ENCODE measurements at places on chromosomes 5 and 9.

- DNase-seq = no peak
Measured at GRCh38 chr9:71333321-71333720, 211.9 kb upstream of the TRPM3 start.

DNA sequence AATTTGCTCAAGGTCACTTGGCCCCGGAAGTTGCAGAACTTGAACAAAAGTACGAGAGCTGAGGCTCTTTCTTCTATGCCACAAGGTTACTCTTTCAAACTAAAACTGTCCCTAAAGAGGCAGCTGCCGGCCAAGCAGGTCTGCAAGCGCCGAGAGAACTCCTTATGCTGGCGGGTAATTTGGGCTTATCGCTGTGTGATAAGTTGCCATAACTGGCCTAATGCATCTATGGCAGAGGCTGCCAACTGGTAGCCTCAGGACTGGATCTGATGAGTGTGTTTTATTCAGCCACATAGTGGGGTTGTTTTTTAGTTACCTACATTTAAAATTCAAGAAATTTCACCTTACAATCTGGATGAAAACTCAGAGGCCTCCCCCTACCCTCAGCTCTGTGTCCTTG is 68.1 kb upstream of the SPOCK1 start:
- DNase-seq = no peak

GRCh38 chr5:64923151-64923685 is 154.5 kb downstream of the CWC27 start:
- no peak for DNase-seq

DNA sequence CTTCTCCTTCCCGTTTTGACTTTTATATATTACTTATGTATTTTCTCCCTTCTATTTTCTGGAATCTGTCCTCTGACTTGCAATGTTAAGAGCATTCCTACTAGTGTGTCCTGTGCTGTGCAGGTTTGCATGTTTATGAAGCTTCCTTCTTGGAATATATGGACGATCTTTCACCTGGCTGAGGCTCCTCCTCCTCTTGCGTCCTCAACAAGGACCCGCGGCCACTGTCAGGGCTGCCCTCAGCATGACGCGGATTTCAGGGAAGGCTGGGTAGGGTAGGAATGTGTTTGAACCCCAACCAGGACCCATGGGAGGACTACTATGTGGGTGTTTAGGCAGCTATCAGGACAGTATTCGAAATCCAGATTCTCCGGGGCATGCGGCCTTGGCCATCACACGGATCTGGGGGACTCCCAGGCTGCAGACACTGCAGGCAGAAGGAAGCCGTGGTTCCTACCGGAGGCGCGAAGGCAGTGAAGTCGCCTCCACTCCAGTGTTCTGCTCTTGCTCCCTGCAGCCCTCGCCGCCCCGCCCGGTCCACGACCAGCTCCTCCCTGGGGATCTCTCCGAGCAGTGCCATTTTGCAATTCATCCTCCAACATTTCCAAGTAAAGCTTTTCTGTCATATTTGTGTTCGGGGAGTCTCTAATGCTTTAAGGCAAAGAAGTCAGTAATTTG is 37.0 kb upstream of the OSMR start:
- DNase-seq = no peak

DNA sequence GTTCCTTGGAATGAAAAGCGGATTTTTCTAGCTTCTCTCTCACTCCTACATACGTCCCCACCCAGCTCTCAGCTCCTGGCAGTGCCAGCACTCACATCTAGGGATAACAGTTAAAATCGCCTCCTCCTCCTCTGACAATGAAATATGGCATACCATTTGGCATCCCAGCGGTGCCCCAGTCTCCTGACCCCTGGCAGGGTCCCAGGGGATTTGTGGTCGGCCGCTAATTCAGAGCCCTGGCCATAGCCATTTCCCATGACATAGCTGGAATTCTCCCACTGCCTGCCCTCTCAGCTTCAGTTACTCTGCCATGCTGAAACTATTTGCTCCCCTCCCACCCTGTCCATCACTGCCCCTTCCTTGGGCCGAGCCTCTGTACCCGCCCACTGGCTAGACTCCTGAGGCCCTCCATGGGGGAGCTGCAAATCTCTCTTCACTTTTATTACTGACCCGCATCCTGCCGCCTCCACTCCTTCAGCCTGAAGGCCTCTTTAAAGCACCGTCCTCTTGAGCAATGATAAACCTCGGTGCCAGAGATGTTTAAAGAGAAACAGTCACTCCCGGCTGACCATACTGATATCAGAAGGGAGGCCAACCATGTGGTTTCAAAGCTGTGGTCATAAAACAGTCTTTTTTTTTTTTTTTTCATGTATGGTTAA is 139.8 kb downstream of the SLIT3 start:
- no peak for DNase-seq

DNA sequence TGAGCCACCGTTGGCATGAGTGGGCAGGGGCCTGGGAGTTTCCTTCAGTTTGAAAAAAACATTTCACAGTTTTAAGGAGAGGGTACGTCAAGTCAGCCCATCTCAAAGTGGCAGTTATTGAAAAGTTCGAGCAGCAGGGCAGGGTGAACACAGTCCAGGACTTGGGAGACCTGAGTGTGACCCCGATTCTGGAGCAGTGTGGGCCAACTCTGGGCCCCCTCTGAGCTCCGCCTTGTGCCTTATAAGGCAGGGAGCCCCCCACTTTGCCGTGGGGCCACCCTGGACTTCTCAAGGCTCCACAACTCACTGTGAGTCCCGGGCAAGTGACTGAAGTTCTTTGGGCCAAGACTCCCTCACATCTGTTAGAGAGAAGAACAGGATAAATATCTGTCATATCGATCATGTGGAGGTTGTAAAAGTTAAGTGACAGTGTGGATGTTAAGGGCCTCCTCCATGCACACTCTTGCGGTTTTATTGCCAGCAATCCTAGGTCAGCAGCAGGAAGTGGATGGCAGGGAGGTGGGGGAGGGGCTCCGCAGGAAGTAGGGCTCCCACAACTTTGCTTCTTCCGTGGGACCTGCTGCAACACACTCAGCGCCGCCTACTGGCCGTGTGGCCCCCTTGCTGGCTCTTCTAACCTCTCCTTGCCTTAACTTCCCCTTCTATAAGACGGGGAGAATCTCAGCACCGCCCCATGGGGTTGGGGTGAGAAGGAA is 38.4 kb downstream of the HRH2 start:
- DNase-seq = peak; percentile 48

DNA sequence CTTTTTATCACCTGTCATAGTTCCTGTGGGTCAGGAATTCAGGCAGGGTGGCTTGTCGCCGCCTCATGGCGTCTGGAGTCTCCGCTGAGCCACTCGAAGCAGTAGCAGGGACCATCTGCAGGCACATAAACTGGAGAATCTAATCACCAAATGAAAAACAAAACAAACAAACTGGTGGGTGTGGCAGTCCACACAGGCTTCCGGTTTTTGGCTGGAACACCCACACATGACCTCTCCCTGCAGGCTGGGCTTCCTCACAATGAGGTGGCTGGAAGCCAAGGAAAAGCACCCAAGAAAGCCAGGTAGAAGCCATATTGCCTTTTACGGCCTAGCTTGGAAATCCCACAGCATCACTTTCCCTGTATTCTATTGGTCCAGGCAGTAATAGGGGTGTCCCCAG is 197.0 kb downstream of the SYK start:
- DNase-seq = no peak

GRCh38 chr5:150464554-150465012 is 15.0 kb upstream of the RPS14 start:
- DNase-seq = no peak

- DNase-seq = no peak
Measured at GRCh38 chr5:6827526-6828219, 114.4 kb downstream of the TENT4A start.

GRCh38 chr5:71662381-71662780 is 56.7 kb upstream of the CARTPT start:
- DNase-seq = no peak

DNA sequence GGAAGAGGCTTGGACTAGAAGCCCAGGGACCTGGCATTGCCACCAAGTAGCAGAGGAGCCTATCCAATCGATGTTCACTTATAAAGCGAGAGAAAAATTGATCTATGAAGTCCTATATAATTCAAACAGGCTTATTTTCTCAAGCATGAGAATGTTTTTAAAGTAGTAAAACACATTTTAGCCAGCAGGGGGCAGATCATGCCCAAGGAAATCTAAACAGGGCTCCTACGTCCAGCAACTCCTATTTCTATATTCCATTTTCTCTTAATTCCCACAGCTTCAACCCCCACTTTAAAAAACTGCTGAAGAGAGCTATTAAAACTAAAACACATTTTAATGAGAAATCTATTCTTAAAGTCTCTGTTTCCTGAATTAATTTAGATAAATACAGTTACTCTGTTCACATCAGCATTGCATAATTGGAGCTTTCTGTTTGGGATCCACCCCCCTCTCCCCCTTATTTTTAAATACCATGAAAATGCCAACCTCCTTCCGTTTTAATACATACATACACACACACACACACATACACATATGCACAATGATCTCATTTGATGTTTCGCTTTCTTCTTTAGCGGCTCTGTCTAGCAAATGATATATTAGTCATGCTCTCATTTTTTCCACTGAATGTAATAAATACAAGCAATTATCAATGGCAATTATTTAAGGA is 144.9 kb downstream of the MYO10 start:
- no peak for DNase-seq

GRCh38 chr5:67999391-67999790 is 216.2 kb upstream of the PIK3R1 start:
- no peak for DNase-seq

DNA sequence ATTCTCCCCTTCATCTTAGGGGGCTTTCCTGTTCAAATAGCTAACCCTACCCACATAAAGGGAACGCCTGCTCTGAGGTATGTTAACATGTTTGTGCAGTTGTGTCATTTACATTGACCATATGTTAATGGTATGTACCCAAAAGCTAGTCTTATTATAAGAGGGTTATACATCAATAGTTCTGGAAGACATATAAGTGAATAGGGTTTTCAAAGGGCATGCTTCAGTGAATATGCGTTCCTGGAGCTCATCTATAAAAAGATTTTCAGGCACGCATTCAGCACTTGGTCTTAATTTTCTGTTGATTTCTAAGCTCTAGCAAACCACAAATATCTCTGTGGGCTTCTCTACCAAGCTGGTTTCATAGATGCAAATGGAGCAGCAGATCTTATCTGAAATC is 766.1 kb downstream of the IRX1 start:
- DNase-seq = no peak

- DNase-seq = no peak
Measured at GRCh38 chr5:139512786-139513390, 30.3 kb upstream of the STING1 start.

- no peak for DNase-seq
Measured at GRCh38 chr5:157888814-157889532, 30.0 kb upstream of the CLINT1 start.

- DNase-seq = no peak
Measured at GRCh38 chr5:98259595-98259994, 513.9 kb upstream of the RGMB start.

- DNase-seq = no peak
Measured at GRCh38 chr9:4243113-4243512, 56.8 kb downstream of the GLIS3 start.

- DNase-seq = no peak
Measured at GRCh38 chr9:16482764-16483163, 387.7 kb downstream of the BNC2 start.

GRCh38 chr9:127504887-127505251 is 53.6 kb downstream of the LRSAM1 start:
- no peak for DNase-seq

DNA sequence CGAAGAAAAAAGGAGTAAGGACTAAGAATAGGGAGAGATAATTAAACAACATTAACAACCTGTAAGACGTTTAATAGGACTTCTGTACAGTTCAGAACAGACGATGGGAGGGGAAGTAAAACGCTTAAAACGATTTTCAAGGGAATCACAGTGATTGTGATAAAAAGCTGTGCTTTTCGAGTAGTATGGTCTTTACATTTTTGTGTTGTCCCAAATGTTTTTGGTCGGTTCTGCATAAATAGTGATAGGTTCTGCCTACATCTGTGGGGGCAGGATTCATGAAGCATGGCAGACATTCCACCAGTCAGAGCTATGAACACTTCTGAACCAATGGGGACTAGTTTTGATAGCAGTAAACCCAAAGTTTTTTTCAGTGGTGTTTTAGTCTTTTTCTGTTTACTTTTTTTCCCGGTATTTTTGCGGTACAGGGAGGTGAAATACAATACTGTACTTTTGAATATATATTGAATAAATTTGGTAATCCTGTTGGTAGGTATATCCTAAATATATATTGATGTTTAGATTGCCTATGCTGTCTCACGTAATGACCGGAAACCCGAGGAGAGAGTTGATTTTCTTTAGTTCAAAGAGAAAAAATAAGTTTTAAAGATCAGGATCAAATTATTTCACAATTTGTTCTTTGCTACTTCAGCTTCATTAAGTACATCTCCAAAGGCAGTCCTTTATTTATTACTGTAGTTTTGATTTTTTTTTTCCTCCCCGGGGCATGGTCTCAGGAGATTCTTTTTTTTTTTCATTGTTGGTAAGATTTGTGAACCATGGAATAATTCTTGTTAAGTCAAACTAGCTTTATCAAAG is 1.3 kb downstream of the ERBIN start:
- no peak for DNase-seq

GRCh38 chr9:19689328-19690101 is 99.3 kb downstream of the SLC24A2 start:
- DNase-seq = no peak

- peak; percentile 47 for DNase-seq
Measured at GRCh38 chr9:136644593-136645351, 17.9 kb upstream of the EGFL7 start.

DNA sequence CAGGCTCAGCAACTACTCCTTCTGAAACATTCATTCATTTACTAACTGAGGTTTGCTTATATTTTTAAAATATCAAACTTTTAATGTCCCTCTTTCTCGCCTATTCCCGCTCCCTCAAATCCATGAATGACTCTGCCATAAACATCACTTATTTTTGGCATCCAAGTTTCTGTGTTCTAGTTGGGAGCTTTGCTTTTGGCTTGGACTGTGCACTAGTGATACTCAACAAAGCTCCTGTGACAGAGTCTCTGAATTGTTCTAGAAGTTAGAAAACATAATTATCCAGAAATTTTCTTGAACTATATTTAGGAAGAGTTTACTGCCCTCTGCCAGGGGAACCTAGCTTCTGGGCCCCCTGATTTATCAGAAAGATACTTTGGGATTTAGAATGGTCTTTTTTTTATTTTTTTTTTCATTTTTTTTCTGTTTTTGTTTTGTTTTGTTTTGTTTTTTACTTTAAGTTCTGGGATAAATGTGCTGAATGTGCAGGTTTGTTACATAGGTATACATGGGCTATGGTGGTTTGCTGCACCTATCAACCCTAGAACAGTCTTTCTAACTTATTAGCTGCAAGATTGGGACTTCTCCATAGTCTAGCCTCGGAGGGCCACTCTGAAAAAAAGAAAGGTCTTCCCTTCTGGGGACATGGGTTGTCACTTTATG is 64.7 kb upstream of the PTGER4 start:
- DNase-seq = no peak

DNA sequence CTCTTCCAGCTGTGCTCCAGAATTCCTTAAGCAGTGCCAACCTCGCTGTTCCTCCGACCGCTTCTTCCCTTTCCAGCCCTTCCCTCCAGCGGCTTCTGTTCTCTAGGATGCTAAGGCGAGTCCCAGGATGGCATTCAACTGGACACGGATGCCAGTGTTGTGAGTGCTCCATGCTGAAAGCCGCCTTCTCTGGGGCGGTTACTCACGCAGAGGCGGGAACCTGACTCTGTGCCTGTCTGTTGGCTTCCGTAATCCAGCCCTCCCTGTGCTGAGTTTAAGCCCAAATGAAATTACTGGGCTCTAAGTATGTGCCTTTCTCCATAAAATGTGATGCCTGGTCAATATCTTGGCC is 20.2 kb downstream of the COL5A1 start:
- DNase-seq = no peak

- no peak for DNase-seq
Measured at GRCh38 chr9:16729651-16730050, 140.8 kb downstream of the BNC2 start.
